Posterior vena cava (tissue), 2 donors: ENCODE measurements at places on chromosomes 11 and 22. TPM values are rescaled to one million over a fixed set of nuclear protein-coding genes. Genes with fewer than 3 reads are reported as not detected.

DNA sequence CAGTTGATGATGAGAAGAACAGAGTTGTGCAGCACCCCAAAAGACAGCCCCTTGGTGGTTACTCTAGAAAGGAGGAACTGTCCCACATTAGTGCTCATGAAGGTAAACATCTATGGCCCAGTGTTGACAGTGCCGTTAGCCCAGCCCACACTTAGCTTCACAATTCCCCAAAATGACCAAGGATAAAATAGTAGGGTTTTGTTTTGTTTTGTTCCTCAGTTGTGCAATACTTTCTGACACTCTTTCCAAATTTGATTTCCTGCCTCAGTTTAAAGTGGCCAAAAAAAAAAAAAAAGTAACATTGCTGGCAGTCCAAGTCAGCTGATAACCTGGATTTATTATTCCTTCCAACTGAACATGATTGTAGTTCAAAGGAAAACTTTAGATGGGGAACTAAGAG, 269.4 kb downstream of the TMEM135 start:
- DNase-seq, result no peak

DNA sequence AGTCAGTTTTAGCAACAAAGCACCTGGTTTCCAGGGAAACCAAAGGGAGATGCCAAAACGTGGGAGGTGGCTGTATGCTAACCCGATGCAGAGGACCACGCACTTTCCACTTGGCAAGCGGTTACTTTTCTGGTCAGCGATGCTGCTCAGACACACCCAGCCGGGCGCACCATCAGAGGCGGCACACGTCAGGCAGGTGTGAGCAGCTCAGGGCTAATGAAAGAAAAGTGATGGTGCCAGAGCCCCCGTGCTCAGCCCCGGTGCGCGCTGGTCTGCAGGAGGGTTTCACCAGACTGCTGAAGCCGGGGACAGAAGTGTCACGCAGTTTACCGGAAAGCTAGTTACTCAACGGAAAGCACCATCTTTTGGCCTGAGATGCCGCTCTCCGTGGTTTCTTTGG, 5.7 kb downstream of the LTO1 start:
- DNase-seq, result peak; percentile 63

- DNase-seq, result no peak
Measured at GRCh38 chr11:94459576-94459975, 34.1 kb downstream of the MRE11 start.

- DNase-seq, result no peak
Measured at GRCh38 chr11:87260811-87261210, 223.1 kb downstream of the TMEM135 start.

GRCh38 chr11:123452794-123453193, 22.7 kb downstream of the GRAMD1B start:
- DNase-seq, result no peak

GRCh38 chr11:49302360-49302759, 94.0 kb upstream of the FOLH1 start:
- no peak for DNase-seq

Gene CLCF1
- total RNA-seq, result 15.2 TPM

GRCh38 chr11:32396331-32396730, 39.0 kb downstream of the WT1 start:
- no peak for DNase-seq

Gene CYTH4
- 20.7 TPM for total RNA-seq

DNA sequence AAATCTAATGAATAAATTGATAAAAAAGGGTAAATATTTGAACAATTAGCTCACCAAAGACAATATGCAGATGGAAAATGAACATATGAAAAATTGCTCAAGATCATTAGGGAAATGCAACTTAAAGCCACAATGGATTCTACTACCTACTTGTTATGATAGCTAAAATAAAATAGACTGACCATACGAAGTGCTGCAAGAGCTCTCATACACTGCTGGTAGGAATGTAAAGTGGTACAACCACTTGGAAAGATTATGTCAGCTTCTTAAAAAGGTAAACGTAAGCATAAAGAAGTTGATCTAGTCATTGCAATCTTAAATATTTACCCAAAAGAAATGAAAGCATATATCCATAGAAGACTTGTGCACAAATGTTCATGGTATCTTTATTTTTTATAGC, 504.2 kb upstream of the ARHGAP42 start:
- DNase-seq, result no peak

DNA sequence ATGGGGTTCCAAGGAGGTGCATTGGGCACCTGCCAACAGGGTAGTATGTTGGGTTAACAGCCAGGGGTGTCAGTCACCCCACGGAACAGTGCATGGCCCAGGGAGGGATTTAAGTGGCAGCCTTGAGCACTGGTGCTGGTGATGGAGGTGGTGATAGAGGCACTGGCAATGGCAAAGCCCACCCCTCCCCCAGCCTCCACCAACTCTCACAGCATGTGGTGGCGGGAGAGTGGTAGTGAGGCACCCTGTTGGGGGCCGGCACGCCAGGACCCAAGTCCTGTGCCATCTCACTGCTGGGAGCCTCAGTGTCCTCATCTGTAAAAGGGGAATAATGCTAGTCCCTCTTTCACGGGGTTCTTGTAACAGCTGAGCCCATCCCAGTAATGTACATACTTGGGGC, 81.5 kb downstream of the MPPED1 start:
- no peak for DNase-seq

- peak; percentile 25 for DNase-seq
Measured at GRCh38 chr11:2489083-2489482, 44.3 kb downstream of the KCNQ1 start.

DNA sequence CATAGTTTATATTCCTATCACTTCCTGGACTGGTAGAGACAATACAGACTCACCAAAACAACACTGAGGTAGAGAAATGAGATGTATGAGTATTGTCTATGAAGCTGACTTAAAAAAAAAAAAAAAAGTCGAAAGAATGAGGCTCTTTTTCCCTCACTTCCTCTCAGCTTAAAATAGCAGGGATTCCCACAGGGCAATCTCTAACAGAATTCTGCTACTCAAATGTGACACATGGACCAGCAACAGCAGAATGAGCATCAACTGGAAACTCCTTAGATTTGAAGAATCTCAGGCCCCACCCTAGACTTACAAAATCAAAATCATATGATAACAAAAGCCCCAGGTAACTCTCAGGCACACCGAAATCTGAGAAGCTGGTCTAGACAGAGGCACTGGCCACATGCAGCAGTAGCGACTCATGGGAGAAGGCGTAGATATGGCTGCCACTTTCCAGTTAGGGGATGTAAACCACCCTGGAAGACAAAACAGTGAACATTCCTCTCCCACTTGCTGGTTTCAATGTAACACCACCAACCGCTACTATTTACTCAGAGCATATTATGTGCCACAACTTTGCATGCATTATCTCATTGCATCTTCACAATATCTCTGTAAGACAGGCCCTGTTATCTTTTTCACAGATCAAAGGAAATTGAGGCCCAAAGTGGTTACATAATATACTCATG, 128.0 kb downstream of the RBFOX2 start:
- no peak for DNase-seq

GRCh38 chr11:123083623-123084029, 21.7 kb upstream of the HSPA8 start:
- peak; percentile 94 for DNase-seq

DNA sequence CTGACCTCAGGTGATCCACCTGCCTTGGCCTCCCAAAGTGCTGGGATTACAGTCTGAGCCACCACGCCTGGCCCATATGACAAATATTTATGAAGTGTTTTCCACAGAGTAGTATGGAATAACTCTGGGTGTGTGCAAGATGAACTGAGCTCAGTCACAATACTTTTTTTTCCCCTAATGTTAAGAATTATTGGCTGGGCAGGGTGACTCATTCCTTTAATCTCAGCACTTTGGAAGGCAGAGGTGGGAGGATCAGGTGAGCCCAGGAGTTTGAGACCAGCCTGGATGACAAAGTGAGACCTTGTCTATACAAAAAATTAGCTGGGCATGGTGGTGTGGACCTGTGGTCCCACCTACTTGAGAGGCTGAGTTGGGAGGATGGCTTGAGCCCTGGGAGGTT, 6.4 kb downstream of the PTPRJ start:
- no peak for DNase-seq

DNA sequence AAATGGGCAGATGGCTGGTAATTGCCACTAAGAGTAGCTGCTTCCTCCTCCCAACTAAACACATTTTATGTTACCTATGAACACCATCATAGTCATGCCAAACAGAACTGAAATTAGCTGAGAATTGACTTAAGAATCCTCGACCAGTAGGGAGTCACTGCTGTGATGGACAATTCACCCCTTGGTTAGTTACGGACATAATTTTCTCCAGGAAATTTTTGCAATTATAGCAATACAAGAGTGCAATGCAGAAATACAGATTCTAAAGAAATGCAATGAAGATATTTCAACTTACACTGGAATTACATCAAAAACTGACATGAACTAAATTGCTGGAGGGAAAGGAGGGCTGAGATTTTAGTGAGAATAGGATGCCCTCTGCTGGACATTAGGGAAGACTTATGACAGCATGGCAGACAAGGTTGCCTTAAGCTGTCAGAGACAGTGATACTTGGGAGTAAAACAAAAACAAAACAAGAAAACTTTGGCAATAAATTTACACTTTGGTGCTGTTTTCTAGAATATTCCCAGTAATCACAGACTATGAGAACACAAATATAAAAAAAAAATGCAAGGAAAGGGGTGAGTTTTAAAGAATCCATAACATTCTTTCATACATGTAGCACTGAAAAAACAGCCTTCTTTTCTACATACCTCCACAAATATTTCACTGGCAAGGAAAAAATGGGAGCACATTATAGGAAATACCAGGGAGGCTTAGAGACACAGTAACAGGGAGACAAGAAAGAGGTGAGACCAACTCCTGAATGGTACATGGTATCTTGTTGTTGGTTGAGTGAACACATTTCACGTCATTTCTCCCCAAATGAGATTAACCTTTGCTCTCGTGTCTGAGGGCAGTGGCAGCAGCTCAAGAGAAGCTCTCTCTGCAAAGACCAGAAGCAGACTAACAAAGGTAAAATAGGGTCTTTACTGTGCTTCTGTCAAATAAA, 11.2 kb upstream of the PPP2R1B start:
- no peak for DNase-seq

- peak; percentile 74 for DNase-seq
Measured at GRCh38 chr11:64801158-64801464, 1.9 kb downstream of the MAP4K2 start.

Gene GAB2
- total RNA-seq, result 89.7 TPM

- DNase-seq, result no peak
Measured at GRCh38 chr11:17691976-17692375, 27.4 kb upstream of the MYOD1 start.

DNA sequence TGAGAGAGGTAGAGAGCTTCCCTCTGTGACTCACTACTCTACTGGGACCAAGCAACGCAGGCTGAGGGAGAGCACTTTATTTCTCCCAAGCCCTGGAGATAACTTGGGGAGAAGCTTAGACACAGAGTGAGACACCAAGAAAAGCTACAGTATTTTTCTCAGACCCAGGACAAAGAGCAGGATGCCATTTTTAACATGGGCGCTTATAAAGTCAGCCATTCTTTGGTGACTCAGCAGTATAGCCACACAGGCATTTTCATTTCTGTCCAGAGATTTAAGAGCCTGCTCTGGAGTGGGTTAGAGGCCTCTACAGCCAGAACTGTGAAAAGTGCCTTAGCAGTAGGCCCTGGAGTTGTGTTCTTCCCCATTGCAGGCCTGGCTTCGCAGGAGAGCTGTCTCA, 55.0 kb upstream of the GLYAT start:
- no peak for DNase-seq

- DNase-seq, result no peak
Measured at GRCh38 chr11:24574461-24574860, 77.6 kb downstream of the LUZP2 start.

Gene PRR33
- total RNA-seq, result 0.14 TPM

- no peak for DNase-seq
Measured at GRCh38 chr11:120317689-120318480, 7.2 kb upstream of the TLCD5 start.

GRCh38 chr11:131217313-131218310, 152.8 kb upstream of the NTM start:
- no peak for DNase-seq

Gene MIF
- total RNA-seq, result 448 TPM

- no peak for DNase-seq
Measured at GRCh38 chr11:92409355-92409754, 184.7 kb downstream of the FAT3 start.

Gene OR52N4
- 0.24 TPM for total RNA-seq

Gene VWCE
- 2.9 TPM for total RNA-seq

DNA sequence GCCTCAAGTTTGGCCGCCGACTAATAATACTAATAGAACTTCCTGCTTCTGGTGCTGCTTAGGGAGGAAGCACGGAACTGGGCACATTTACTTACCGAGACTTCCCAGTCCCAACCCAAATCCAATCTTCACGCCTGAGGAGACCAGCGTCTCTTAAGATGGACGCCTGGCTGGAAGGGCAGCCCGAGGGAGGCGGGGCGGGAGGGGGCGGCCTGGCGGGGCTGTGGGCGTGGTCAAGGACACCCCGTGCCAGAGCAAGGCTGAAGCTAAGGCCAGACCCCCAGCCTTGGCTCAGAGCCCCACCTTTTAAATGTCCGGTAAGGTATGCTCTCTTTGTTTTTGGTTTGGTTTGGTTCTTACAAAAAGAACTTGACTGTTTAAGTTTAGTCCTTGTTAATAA, at the start of gene GDPD4:
GDPD4 (minus strand) TSS at position 177 of the 400 bp plus-strand sequence. CDS start 16,549 bp downstream, outside the sequence.
- no peak for DNase-seq

- DNase-seq, result peak; percentile 50
Measured at GRCh38 chr11:11967669-11968510, 40.5 kb downstream of the DKK3 start.

Gene LUZP2
- 1.0 TPM for total RNA-seq

Gene CBLIF
- not detected for total RNA-seq

DNA sequence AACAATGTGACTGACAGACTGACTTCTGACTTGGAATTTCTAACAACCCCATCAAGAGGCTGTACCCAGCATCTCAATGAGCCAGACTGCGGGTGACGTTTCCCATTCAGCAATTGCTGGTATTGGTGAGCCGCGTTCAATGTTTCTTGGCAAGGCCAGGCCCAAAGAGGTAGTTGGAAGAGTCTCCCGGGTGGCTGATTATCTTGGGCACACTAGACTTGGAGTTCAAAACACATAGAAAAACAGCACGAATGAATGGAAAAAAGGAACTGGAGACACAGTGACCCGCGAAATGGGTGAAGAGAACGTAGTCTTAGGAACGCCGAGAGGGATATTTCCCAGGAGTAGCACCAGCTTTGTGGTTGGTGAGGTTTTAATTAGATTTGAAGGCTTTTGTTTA, 115.7 kb downstream of the RPS6KA4 start:
- DNase-seq, result no peak

DNA sequence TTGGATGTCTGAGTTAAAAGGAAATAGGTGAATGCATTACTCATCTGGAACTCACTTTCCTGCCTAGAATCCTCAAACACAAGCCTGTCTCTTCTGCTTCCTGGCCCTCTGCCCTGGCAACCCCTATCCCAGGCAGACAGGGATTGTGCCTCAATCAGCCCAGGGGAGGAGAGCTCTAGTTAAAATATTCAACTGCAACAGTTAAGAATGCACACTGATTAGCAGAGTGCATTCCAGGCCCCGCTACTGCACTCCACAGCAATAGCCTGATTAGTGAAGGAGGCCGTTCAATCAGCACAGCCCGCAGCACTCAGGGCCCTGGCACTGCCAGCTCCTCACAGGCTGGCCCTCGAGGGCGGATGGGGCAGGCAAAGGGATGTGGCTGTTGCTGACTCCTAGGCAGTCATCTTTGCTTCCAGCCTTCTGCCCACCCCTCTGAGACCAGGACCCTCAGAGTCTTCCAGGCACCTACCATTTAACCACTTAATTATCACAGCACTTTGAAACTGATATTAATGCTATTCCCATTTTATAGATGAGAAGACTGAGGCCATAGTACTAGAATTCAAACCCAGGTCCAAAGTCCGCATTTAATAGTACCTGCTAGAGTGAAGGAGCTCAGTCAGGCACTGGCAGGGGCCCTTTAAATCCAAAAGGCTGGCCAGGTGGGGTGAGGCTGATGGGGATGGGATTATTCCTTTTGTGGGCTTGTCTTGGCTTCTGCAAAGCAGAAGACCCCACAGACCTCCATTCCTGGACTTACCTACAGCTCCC, 435.3 kb downstream of the SOX6 start:
- no peak for DNase-seq
